Psoas muscle (tissue), 8 donors: ENCODE measurements at places on chromosomes 13 and 19. TPM values are rescaled to one million over a fixed set of nuclear protein-coding genes. Genes with fewer than 3 reads are reported as not detected.

GRCh38 chr19:10289836-10290356 lies at the start of gene ICAM5:
TSS of gene ICAM5 (plus strand) at chr19:10289952. CDS start at chr19:10290044, 92 bp downstream.
- no peak for DNase-seq

DNA sequence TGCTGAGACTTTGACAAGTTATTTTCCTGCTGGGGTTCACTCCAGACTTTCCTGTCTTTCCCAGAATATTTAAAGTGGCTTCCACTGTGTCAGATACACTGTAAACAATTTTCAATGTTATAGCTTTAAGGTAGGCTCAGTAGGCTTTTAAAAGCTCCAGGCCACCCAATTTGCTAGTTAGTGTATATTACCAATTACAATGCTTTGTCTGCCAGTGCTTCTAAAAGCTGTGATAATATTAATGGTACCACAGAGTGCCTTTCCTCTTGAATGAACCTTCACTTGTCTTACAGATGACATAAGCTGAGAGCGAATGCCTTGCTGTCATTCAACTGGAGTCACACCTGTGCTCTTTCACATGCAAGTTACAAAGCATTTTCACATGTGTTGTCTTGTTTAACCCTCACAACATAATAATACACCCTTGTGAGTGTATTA lies 239.7 kb upstream of the HTR2A start:
- no peak for DNase-seq

GRCh38 chr13:43908156-43909126 lies 28.7 kb downstream of the LACC1 start:
- DNase-seq = no peak

DNA sequence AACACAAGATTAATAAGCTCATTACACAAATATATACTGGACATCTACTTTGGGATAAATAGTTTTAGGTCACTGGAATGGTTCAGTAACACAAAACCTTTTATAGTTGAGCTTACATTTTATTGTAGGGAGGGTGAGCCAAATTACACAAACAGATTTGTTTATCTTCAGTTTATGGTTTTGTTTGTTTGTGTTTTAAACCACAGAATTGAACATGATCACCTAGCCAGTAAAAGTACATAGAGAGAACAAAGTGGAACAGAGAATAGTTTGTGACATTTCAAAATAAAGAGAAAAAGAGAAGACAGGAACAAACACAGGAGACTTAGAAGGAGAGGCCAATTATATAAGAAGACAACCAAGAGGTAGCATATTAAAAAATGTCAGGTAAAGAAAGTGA lies 1930.2 kb upstream of the PCDH20 start:
- no peak for DNase-seq

DNA sequence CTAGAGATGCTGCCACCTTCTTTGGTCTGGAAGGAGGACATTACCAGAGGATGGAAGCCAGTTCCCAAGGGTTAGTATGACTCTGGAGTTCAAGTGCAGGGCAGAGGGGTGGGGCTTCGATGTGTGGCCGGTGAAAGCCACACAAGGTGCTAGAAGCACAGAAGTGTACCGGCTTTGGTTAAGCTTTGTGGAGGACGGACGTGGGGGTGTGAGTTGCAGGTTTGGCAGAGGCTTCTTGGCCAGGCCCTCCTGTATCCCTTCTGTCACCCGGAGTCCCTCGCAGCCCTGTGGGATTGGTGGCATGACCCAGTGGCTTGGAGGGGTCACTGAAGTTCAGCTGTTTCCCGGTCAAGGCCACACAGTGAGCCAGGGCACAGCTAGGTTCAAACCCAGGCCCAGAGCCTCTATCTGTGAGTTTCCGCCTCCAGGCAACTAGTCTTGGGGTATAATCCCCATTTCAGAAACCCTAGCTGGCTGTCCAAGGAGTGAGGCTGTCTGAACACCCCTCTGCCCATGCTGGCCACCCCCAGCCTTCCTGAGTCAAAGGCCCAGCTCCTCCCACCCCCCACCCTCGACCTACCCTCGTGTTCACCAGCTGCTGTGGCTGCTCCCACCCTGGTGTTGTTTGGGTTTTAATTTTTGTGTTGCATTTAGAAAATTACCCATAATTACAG lies 4.6 kb upstream of the SSBP4 start:
- DNase-seq = no peak

DNA sequence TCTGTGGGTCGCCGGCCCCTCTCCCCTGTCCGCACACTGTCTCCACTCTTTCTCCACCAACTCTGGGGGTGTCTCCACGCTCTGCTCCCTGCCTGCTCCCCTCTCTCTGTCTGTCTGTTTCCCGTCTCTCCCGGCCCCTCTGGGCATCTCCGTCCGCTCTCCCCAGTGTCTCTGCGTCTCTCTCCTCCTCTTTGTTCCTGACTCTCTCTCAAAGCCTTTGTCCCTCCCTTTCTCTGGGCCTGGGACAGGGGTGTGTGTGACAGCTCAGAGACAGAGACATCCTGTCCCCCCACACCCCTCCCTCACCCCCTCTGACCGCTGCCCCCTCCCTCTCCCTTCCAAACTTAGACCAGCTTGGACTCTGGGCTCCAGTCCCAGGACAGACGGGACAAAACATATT lies 668 bp upstream of the SBK3 start:
- no peak for DNase-seq

- DNase-seq = peak; percentile 34
These were observed 4.3 kb upstream of the RLN3 start for GRCh38 chr19:14023404-14024235.

DNA sequence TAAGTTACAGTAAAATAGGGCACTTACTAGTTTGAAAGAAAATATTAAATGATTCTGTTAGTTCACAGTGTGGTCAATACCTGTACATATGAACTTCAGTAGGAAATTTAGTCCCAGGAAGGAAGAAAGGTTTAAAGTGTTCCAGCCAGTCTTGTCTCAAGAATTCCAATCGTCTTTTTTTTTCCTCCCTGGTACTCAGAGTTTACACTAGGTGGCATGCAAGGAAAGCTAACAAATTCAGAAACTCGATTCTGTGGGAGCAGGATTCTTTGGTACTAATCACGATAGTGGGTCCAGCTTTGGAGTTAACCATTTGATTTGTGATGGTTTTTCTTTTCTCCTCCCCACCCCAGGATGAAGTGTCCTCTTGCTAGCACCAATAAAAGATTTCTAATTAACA lies 43.6 kb downstream of the POLR1D start:
- no peak for DNase-seq

DNA sequence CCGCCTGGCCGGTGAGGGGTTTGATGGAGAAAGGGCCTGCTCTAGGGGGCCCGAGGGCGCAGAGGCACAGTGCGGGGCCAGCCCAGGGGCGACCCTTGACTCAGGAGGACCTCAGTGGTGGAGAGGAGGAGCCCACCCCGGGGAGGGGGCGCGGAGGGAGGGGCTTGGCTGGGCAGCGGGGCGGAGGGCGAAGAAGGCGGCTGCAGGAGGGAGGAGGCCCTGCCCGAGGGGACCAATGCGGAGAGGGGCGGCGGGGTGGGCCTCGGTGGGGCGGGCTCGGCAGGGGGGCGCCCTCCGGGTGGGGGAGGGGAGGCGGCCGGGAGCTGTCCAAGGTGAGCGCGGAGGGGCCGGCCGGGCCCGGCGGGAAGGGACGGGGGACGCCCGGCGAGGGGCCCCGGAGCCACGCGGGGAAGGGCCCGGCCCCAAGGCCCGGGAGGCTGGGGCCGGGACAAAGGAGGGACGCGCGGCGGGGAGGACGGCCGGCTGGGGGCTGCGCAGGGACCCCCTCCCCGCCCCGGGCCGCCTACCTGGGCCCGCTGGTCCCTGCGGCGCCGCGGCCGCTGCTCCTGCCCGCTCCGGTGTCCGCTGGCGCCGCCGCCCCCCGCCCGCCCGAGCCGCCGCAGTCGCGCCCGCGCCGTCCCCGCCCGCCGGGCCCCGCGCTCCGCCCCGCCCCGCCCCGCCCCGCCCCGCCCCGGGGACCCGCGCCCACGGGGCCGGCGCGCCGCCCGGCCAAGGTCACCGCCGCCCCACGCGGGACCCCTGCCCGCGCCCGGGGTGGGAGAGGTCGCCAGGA lies at the start of gene DIRAS1:
Gene DIRAS1 (minus strand): TSS at position 596 of the 793 bp plus-strand sequence. CDS start 3,566 bp downstream, outside the sequence.
- DNase-seq = peak; percentile 16

GRCh38 chr13:50566646-50567045 lies 276.8 kb downstream of the DLEU7 start:
- DNase-seq = no peak

- DNase-seq = no peak
These were observed 41.2 kb downstream of the BRD4 start for GRCh38 chr19:15291089-15291488.

DNA sequence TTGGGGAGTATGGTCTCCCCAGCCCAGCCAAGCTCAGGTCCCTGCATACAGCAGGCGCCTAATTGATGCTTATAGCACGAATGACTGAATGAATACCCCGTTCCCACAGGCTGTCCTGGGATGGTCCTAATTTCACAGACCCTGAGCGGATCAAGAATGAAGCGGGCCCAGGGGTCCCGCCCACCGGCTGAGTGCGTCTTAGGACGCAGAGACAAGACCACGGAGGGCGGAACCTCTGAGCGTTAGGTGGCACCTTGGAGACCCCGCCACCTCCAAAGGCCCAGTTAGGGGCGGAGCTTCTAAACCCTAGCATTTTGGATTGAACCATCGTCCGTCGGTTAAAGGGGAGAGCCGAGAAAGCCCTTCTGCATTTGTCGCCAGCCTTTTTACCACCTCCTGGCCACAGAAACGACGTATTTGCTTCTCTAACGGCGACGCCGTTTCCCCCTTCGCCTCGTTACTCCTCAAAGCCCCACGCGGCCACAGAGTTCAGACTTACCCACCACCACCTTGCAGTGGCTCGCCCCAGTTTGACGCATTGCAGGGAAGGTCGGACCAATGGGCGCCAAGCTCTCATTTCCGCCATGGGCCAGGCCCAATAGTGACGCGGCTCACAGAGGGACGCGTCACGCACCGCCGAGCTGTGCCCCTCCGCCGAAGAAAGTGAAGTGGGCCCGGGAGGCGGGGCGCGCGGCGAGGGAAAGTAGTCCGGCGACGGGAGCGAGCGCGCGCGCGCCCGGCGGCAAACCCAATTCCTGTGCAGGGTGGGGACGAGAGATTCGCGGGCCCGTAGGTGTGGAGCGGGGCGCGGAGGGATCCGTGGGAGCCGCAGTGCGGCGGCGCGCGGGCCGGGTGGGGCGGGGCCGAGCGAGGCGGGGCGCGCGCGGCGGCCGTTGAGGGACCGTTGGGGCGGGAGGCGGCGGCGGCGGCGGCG lies 479 bp upstream of the CALM3 start:
- DNase-seq = peak; percentile 99

DNA sequence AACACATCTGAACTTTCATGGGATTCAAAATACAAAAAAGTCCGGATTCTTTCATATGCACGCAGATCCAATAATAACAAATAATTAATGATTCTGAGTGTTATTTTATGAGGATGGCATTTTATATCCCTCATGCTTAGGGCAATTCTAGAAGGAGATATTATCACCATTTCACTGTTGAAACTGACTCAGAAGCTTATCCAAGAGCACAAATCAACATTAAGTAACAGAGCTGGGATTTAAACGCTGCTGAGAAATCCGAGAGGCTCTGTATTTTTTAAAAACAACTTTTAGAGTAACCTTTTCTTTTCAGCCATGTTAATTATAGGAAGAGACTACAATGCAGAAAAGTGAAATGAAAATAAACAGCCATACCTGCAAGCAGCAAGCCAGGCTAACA lies 30.3 kb downstream of the ATP7B start:
- DNase-seq = no peak

- DNase-seq = no peak
These were observed 5.9 kb downstream of the RPL18A start for GRCh38 chr19:17865364-17866311.

- DNase-seq = no peak
These were observed 32.7 kb downstream of the KDM4B start for GRCh38 chr19:5001615-5002014.

DNA sequence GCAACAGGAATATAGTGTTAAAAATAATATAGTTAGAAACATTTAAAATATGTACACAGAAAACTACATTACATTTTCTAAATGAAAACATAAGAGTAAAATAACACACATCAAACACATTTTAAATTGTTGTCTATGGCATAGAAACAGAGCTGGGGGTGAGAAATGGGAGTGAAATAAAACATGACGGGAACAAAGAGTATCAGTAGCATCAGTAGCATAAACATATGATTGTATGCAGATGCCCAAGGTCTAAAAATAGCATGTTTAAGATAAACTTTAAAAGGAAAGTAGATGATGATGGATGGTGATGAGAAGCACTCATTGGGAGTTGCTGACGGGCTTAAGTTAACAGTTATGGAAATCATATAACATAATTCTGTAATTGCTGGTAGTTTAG lies 1221.7 kb upstream of the SPRY2 start:
- DNase-seq = no peak

DNA sequence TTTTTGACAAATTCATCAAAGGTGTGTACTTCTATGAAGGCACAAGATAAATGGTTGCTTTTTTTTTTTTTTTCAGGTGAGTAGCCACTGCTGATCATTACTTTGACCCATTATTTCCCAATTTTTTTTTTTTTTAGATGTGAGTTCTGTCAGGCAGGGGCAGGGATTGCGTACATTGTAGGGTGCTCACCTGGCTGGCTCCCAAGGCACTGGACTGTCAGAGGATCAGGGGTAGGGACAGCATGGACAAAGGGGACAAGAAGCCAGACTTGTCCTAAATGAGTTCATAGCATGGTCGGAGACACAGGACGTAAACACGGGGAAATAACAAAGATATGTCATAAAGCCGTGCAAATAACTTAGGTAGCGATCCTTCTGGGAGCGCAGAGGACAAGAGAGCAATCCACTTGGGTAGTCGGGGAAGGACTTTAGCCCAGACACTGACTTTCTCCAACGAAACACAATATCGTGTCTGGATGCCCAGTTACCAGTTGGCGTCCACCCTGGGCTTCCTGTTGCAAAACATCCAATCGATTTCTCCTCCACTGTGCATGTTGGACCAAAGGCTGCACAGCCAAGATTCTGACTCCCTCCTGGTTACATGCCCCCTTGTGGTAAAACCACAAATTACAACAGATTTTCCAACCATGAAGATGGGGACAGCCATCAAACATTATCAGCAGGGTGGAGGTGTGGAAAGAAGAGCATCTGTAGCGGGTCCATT lies 27.5 kb upstream of the KATNAL1 start:
- DNase-seq = no peak

DNA sequence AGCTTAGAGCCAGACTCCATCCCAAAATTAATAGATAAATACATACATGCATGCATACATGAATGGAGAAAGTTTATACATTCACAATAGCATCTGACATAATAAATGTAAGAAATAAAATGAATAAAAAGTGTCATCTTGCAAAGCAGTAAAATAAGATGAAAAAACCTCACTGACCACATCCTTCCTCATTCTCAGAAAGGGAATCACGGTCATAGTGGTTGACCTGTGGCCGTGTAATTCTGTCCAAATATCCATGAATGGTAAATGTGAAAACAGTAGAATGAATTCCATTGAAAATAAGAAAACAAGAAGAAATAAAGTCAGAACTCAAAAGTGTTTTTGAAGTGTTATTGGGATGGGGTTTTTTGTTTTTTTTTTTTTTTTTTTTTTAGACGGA lies 9.8 kb upstream of the CDC42EP5 start:
- no peak for DNase-seq

Gene UPK1A
- not detected for total RNA-seq

Gene IRF2BP1
- 17.7 TPM for total RNA-seq

Gene C1QTNF9B
- total RNA-seq = 3.0 TPM

Gene C19orf53
- total RNA-seq = 102 TPM

Gene ZNF211
- 6.9 TPM for total RNA-seq

Gene CBLC
- not detected for total RNA-seq

Gene ATCAY
- total RNA-seq = not detected

Gene PCDH9
- 3.1 TPM for total RNA-seq

Gene EIF3K
- 367 TPM for total RNA-seq
